ENCODE measurements at places on chromosomes 1 and 21. TPM values are rescaled to one million over a fixed set of nuclear protein-coding genes. Genes with fewer than 3 reads are reported as not detected.

The PLA2G4A gene
- total RNA-seq, result 2.0 TPM

The DPT gene
- total RNA-seq, result not detected

- no peak for DNase-seq
Measured at GRCh38 chr1:232090816-232091215, 464.2 kb downstream of the DISC1 start.

DNA sequence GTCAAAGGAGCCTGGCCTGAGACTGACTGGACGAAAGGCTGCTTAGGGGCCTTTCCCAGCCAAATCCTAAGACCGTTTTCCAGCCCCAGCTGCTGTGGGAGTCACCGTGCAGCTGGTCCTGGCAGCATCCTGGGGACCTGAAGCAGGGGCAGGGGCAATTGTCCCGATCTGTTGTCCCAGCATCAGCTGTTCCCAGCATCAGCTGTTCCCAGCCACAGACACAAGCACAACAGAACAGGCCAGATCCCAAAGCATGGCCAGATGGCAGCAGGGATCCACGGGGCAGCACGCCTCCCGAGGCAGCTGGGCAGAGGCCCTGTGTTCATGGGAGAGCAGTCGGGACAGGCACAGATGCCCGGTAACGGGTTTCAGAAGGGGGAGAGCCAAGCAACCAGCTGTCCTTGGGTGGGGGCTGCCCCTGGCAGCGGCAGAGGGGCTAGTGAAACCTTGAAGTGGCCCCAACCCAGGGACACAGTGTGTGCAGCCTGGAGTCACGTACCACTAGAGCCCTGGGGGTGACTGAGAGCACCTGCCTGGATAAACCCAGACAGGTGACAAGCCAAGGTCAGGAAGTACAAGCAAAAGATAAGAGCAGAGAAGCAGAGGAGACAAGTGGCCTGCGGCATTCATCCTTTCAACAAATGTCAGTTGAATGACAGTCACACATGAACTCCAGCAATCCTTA lies 13.3 kb downstream of the CELA2B start:
- DNase-seq, result no peak

GRCh38 chr1:226990133-226990716 lies 50.1 kb downstream of the COQ8A start:
- peak; percentile 34 for DNase-seq

- DNase-seq, result no peak
Measured at GRCh38 chr1:40763742-40764532, 19.6 kb upstream of the KCNQ4 start.

DNA sequence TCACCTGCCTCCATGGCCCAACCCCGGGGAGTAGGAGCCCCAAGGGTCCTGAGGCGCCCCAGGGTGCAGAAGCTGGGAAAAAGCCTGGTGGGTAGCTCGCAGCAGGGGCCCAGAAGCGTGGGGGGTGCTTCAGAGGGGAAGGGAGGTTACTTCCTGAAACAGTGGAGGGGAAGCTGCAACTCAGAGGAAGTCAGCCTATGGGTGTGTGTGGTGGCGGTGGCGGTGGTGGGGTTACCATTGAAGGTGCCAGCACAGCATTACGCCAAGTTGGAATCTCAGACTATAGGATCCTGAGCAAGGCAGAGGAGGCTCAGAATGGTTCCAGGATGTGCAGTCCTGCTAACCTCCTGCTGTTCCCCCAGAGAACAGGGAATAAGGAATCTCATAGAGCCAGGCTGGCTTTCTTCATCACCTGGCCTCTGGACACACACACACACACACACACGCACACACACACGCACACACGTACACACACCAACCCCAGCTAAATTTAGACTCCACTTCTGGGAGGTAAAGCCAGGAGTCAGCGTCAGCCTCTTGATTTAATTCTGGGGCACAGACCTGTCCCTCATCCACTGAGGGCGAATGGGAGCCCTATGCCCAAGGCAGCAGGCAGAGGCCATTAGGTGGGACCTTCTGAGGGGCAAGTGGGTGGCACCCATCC lies 1.3 kb downstream of the DENND4B start:
- no peak for DNase-seq

DNA sequence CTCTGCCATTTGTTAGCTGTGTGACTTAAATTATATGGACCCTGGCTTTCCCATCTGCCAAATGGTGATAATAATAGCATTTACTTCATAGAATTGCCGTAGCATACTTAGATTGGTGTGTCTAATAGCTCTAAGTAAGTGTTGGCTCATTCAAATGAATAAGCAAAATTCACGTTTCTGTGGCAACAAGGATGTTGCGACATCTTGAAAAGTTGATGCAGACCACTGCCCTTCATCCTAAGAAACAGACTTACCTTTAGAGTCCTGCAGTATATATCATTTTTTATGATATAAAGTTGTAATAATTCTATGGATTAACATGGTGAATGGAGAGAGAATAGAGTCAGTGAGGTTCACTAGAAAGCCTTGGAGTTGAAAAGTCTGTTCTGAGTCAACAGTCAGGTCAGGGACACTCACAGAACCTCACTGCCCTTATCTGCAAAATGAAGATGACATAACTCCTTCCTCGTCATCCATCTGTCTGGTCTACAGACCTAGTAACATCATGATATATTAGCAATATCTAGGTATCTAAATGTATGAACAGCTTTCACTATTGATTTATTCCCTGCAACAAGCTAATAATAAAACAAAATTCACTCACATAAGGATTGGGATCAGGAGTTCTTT lies 167.3 kb upstream of the C8B start:
- no peak for DNase-seq
